ENCODE measurements at places on chromosomes 7 and 10.
A peak's percentile ranks its signal among the peaks of the same experiment; 100 is the strongest.

DNA sequence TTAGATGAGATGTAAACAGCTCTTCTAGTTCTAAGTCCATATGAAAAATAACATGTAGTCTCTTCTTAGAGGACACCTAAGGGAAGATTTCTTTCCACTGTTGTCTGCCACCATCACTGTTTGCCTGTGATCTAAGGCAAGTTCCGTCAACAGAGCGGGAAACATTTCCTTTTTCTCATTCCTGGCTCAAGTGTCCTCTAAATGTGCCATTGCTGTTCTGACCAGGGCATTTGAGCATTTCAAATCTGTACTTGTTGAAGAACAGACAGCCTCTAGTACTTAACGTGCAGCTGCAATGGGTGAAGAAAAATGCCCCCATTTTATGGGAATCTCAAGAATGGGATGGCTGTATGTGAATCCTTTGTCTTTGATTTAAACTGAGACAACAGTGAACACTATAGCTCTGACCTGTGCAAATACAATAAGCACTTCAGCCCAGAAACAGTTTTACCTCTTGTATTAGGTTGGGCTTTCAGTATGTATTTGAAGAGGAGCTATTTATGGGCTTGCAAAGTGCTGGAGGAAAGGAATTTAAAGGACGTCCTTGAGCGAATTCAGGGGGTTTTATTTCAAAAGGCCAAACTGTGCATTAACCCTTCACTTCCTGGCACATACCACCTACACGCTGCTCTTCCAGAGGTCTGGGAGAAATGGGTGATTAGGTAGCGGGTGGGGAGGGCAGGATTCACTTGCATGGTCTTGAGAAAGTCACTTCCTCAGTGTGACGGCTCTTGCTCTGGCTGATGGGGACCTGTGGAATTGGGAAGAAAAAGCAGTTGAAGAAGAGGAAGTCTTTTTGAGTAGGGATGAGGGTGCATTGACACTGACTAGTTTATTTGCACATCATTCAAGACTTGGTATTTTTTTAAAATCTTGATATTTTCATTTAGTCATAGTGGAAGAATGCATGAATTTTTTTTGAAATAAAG is 66.1 kb downstream of the THNSL1 start:
- no peak for DNase-seq

- DNase-seq = no peak
Measured at GRCh38 chr10:88881922-88882645, 2.0 kb downstream of the STAMBPL1 start.

DNA sequence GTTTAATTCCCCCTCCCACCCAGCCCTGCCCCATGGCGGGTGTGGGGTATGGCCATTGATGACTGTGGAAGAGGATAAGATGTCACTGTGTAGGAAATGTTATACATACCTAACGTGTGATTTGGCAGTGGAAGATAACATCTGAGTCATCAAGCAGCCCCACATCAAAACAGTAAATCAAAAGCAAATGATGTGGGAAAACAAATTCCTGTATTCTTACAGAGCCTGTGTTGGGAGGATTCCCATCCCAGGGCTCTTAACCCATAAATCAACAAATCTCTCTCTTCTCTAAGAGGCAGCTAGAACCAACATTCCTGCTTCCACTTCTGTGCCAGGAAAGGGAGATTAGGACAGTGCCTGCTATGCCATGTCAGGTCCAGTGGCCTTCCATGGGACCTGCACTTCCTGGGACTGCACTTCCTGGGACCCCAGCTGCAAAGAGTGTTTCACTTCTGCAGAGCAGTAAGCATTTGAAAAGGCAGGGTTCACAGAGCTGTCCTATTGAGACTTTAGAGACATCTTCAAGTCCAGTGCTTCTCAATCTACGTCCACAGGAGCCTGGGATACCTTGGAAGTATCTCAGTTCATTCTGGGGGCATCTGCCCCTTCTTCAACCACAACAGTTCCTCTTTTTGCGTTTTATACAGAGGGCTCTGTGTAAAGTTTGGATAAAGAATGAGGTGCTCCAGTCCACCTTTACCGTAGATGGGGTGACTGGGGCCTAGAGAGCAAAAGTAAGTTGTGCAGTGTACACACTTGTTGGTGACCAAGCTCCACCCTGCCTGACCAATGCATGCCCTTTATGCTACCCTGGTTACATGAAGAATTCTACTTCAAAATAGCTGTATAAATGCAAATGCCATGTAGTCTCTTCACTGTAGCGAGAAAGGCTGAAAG is 45.7 kb downstream of the ATXN7L1 start:
- peak; percentile 100 for DNase-seq

- peak; percentile 37 for DNase-seq
Measured at GRCh38 chr10:75717126-75717916, 285.9 kb downstream of the LRMDA start.

GRCh38 chr10:48444266-48444665 is 137.8 kb downstream of the MAPK8 start:
- DNase-seq = peak; percentile 49

GRCh38 chr10:116925056-116925455 is 75.8 kb downstream of the ENO4 start:
- DNase-seq = no peak

GRCh38 chr10:63106111-63106755 is 26.9 kb upstream of the NRBF2 start:
- DNase-seq = no peak

- DNase-seq = no peak
Measured at GRCh38 chr10:72334196-72334824, 20.4 kb downstream of the DNAJB12 start.

DNA sequence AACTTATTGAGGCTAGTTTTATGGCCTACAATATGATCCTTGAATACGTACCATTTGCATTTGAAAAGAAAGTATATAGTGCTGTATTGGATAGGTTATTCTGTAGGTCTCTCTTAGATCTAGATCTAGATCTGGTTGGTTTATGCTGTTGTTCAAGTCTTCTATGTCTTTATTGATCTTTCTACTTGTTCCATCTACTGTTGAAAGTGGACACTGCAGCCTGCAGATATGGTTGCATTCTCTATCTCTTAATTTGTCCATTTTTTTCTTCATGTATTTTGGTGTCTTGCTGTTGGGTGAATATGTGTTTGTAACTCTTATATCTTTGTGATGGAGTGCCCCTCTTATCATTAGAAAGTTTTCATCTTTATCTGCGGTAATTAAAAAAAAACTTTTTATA is 139.4 kb upstream of the PCDH15 start:
- DNase-seq = peak; percentile 1

GRCh38 chr10:3580565-3580964 is 204.4 kb downstream of the KLF6 start:
- DNase-seq = no peak

DNA sequence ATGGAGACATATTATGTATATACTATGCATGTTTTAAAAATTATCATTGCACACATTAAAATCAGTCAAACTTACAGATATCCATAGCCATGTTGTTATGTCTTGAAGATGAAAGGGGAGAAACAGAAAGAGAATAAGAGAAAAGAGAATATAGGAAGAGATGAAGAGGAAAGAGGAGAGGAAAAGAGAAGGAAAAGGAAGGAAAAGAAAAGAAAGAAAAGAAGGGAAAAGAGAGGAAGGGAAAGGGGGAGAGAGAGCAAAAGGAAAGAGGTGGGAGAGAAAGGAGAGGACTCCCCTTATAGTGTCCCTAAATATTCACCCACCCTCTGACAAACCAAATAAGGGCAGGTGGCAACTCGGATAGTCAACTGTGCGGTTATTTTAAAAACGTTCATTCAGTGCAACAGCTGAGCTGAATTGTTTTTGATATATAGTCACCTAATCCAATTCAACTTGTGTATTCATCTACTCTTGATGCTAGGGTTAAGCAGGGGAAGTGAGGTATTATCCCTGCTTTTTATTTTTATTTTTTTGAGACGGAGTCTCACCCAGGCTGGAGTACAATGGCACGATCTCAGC is 14.6 kb downstream of the SVIL start:
- DNase-seq = no peak

- peak; percentile 85 for DNase-seq
Measured at GRCh38 chr7:55415173-55415778, 50.1 kb downstream of the LANCL2 start.

All from SW480 (cell line).